Astrocyte (in vitro differentiated cells and primary cell): ENCODE measurements at places on chromosomes 4 and X. TPM values are rescaled to one million over a fixed set of nuclear protein-coding genes. Genes with fewer than 3 reads are reported as not detected.
A peak's percentile ranks its signal among the peaks of the same experiment; 100 is the strongest.

DNA sequence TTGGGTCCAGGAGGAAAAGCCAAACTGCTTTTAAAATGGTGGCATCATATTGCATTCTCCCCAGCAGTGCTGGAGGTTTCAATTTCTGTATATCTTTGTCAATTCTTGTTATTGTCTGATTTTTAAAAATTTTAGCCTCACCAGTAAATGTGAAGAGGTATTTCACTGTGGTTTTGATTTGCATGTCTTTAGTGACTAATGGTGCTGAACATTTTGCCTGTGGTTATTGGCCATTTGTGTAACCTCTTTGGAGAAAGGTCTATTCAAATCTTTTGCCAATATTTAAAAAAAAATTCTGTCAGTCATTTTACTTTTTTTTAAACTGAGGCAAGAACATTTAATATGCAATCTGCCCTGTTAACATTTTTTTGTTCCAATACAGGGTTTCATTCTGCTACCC is 322.1 kb downstream of the TLL1 start:
- no peak overlapping the region for H3K4me3 ChIP-seq
- H3K27me3 ChIP-seq, result no peaks in the 10 kb centered on the region
- DNase-seq, result peak; percentile 64
- H3K4me1 ChIP-seq, result no peaks in the 10 kb centered on the region
- no peaks in the 10 kb centered on the region for H3K36me3 ChIP-seq
- no peak overlapping the region for H3K27ac ChIP-seq

DNA sequence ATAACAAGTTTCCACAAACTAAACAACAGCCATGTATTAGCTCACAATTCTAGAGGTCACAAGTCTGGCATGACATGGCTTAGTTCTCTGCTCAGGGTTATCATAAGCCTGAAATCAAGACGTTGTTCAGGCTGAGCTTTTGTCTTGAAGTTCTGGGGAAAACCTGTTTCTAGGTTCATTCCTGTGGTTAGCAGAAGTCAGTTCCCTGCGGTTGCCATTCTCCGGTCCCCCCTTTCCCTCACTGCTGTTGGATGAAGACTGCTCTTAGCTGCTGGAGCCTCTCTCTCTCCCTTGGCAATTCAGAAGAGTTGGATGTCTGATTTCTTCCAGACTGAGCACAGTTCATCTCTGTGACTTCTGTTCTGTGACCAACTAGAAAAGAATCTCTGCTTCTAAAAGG is 962.6 kb downstream of the PCDH7 start:
- peak; percentile 13 for DNase-seq
- no peak overlapping the region for H3K27ac ChIP-seq
- H3K27me3 ChIP-seq, result no peaks in the 10 kb centered on the region

GRCh38 chr4:151860561-151861093 is 99.8 kb upstream of the GATB start:
- no peak for DNase-seq
- H3K27ac ChIP-seq, result no peak overlapping the region
- peaks cover 5% of the 10 kb centered on the region for H3K27me3 ChIP-seq
- no peak overlapping the region for H3K4me3 ChIP-seq
- H3K36me3 ChIP-seq, result no peaks in the 10 kb centered on the region

DNA sequence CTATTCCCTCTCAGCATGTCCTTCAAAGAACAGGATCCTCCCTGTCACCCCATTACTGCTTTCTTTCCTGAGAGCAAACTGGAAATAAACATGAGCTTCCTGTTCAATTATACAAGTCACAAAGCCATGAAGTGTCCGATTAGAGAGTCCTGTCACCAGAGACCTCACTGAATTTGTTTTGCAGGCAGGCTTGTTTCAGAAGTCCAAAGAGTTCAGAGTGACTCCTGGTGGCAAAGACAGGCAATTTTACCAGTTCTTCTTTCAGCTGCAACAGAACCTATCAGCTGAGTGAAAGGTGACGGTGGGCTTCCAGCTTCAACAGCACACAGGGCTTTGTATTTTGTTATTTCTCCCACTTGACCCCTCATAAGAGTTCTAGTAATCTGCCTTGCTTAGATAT is 6.4 kb downstream of the ELK1 start:
- DNase-seq, result no peak
- H3K27ac ChIP-seq, result no peak overlapping the region
- H3K4me3 ChIP-seq, result no peak overlapping the region
- H3K27me3 ChIP-seq, result no peaks in the 10 kb centered on the region
- peaks cover 9% of the 10 kb centered on the region for H3K4me1 ChIP-seq

- H3K27ac ChIP-seq, result no peak overlapping the region
- peaks cover 46% of the 10 kb centered on the region for H3K27me3 ChIP-seq
- H3K4me3 ChIP-seq, result no peak overlapping the region
- H3K36me3 ChIP-seq, result no peaks in the 10 kb centered on the region
- peak; percentile 95 for DNase-seq
These were observed 170.0 kb downstream of the SMIM20 start for GRCh38 chr4:26083987-26084386.

The IL3RA gene
- total RNA-seq, result not detected in 2 replicates

DNA sequence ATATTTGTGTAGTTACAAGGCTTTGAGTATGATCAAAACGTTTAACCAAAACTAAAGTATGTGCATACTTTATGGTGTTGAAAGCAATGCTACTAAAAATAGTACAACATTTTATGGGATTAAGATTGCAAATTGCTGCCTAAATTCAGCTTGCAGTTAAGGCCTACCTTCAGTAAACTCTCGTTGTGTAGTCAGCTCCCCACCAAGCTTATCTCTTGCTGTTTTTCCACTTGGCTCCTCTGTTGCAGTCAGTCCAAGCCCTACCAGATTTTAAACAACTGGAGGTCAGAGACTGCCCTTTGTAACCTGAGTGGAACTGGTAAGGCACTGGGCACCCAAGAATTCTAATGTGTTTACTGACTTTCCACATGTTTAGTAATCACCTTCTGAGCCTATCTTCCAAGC is 25.7 kb downstream of the AFF1 start:
- H3K4me3 ChIP-seq, result no peak overlapping the region
- H3K27me3 ChIP-seq, result no peaks in the 10 kb centered on the region
- H3K36me3 ChIP-seq, result no peaks in the 10 kb centered on the region
- DNase-seq, result no peak
- H3K27ac ChIP-seq, result no peak overlapping the region

GRCh38 chr4:78369679-78370078 is 181.9 kb upstream of the ANXA3 start:
- H3K27me3 ChIP-seq, result peaks cover 13% of the 10 kb centered on the region
- H3K4me1 ChIP-seq, result no peaks in the 10 kb centered on the region
- no peaks in the 10 kb centered on the region for H3K36me3 ChIP-seq
- no peak overlapping the region for H3K27ac ChIP-seq
- DNase-seq, result peak; percentile 27
- no peak overlapping the region for H3K4me3 ChIP-seq

DNA sequence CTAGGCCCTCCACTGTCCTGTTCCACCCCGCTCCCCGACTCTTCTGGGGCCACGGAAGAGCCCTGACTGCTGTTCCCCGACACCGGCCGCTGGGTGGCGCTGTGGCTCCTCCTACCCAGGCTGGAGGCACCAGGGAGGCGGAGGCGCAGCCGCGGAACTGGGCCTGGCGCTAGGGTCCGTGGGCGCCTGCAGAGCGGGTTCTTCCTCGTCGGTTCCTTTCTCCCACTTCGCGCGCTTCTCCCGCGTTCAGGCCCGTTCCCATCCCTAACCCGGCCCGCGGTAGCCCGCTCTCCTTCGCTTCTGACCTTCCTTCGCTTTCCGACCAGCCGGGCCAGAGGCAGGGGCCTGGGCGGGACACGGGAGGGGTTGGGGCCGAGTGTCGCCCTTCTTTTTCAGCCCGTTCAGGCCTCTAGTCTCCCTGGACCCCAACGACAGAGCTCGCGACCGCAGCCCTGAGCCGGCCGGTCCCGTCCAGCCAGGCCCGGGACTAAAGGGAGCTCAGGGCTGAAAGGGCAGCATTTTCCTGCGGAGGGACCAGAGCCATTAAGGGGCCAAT is 34.3 kb downstream of the NALF2 start:
- H3K27me3 ChIP-seq, result no peaks in the 10 kb centered on the region
- no peaks in the 10 kb centered on the region for H3K4me1 ChIP-seq
- no peak for DNase-seq
- no peaks in the 10 kb centered on the region for H3K36me3 ChIP-seq
- no peak overlapping the region for H3K27ac ChIP-seq

DNA sequence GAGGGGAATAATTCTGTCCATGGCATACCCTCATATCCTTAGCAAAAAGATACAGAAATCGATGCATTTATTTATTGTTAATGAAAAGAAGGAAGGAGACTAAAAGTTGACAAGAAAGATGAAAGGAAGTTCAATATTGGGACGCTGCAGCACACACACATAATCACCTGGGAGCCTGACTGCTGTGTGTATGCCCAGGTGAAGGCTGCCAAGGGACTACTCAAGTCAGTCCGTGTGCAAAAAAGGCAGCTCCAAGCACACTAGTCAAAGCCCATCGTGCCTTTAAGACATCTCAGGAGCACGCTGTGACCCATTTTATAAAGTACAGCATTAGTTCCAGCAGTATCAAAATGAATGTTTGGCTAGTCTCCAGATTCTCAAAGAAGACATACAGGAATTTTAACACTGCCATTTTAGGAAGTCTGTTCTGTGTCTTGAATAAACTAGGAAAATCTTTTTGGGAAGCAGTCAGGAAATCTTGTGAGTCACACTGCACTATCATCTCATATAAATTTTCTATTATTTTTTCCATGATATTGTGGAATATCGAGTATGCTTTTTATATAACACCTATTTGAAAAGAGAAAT is 363.9 kb downstream of the GASK1B start:
- H3K27me3 ChIP-seq, result no peaks in the 10 kb centered on the region
- no peak overlapping the region for H3K27ac ChIP-seq
- H3K36me3 ChIP-seq, result no peaks in the 10 kb centered on the region
- DNase-seq, result no peak
- H3K4me3 ChIP-seq, result no peak overlapping the region

- H3K36me3 ChIP-seq, result no peaks in the 10 kb centered on the region
- no peaks in the 10 kb centered on the region for H3K27me3 ChIP-seq
- H3K4me1 ChIP-seq, result no peaks in the 10 kb centered on the region
- DNase-seq, result no peak
These were observed 222.1 kb upstream of the INTU start for GRCh38 chr4:127410644-127411043.

DNA sequence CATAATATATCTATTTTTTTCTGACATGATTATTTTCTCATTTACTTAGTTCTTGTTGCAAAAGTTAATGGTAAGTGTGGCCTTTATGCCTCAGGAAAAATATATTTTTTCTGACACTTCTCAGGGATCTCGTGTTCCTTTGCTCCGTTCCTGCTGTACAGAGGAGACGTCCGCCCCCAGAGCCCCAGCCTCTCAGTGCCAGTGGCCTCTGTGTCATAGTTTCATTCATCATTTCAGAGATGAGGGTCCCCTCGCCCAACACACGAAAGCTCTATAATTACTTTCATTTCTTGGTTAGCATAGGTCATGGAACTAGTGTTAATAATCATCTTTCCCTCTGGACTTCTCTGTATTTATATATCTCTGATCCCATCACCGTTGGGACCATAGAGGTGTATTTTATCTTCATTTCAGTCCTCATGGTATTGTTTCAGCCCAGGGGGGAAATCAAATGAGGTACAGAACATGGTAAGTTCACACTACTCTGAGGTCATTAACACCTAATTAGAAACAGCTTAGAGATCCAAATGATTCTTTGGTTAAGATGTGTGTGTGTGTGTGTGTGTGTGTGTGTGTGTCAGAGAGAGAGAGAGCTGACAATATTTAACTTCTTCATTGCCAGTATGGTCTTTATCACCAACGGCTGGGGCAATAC is 631.1 kb upstream of the TENM3 start:
- no peaks in the 10 kb centered on the region for H3K36me3 ChIP-seq
- no peaks in the 10 kb centered on the region for H3K4me1 ChIP-seq
- DNase-seq, result no peak
- H3K27ac ChIP-seq, result no peak overlapping the region
- H3K4me3 ChIP-seq, result no peak overlapping the region
- no peaks in the 10 kb centered on the region for H3K27me3 ChIP-seq

DNA sequence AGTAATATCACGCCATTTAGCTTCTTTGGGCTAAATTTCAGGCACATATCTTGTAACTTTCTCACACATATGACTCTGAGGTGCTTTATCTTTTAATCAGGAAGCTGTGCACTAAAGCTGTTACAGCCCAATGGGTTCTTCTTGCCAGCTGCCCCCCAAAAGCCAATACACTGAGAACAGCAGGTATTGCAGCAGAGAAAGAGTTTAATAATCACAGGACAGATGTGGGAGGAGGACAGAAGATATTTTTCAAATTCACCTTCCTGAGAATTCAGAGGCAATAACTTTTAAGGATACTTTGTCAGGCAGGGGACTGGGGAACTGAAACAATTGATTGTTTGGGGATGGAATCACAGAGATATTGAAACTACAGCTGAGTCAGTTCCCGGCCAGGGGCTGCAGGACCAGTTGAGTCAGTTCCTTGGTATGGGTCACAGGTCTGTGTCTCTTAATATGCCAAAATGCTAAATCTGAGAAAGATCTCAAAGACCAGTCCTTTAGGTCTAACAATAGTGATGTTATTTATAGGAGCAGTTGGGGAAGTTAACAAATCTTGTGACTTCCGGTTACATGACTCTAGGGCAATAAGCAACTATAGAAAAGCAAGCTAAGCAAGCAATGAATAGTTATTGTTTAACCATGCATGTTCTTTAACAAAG is 28.1 kb downstream of the DDIT4L start:
- DNase-seq, result no peak
- no peak overlapping the region for H3K27ac ChIP-seq
- H3K27me3 ChIP-seq, result no peaks in the 10 kb centered on the region
- no peaks in the 10 kb centered on the region for H3K4me1 ChIP-seq
- H3K4me3 ChIP-seq, result no peak overlapping the region

DNA sequence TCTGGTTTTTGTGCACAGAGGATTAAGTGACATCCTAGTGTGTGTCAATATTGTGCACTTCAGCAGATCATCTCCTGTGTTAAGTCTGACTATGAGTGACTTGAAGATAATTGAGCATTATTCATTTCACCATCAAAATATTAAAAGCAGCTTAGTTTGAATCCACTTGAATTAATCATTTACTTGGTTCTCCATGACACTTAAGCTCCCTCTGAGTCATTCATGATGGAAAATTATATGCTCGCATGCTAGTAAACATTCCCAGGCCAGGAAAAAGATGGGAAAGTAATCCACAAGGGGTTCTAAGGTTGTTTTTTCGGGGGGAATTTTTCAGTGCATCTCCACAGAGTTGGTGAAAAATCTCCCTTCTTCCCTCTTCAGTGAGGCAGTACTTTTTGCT is 97.2 kb upstream of the EOLA2 start:
- peak overlapping the region; percentile 63 for H3K27ac ChIP-seq
- no peak for DNase-seq
- H3K36me3 ChIP-seq, result no peaks in the 10 kb centered on the region

DNA sequence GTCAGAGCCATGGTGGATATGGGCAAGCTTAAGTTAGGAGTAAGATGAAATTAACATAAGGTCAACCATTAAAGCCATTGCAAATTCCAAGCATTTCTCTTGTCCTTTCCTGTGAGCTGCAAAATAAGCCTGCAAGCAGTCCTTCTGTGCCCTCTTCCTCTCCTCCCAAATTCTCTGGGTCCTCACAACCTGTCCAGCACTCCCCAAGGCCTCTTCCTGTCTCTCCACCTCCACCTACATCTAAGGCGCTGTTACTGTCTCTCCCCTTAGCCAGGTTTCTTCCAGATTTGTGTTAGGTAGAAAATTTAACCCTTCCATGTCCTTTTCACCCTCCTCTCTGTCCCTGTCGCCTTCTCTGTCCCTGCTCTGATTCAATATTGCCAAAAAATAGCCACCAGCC is 22.2 kb downstream of the ETDC start:
- no peaks in the 10 kb centered on the region for H3K27me3 ChIP-seq
- H3K4me3 ChIP-seq, result no peak overlapping the region
- DNase-seq, result no peak
- H3K27ac ChIP-seq, result no peak overlapping the region
